Left colon (tissue), 2 donors: ENCODE measurements at places on chromosomes 5 and 9.
A peak's percentile ranks its signal among the peaks of the same experiment; 100 is the strongest.

- peak; percentile 60 for DNase-seq
Measured at GRCh38 chr9:19201899-19202891, 28.3 kb upstream of the DENND4C start.

DNA sequence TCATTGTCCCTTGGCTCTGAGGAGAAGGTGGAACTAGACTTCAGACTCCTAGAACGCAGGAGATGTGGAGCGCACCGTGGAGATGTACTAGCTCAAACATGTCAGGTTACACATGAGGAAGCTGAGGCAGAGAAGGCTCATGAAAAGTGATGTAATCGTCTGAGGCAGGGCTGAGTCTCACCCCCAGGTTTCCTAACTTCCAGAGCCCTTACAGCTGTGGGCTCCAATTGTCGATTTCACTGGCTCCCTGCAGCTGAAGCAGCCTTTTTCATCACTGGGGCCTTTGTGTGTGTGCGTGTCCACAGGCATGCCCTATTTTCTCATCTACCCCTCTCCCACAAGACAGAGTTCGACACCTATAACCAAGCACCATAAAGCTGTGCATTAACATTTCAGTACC lies 370.6 kb downstream of the NTRK2 start:
- no peak for DNase-seq

DNA sequence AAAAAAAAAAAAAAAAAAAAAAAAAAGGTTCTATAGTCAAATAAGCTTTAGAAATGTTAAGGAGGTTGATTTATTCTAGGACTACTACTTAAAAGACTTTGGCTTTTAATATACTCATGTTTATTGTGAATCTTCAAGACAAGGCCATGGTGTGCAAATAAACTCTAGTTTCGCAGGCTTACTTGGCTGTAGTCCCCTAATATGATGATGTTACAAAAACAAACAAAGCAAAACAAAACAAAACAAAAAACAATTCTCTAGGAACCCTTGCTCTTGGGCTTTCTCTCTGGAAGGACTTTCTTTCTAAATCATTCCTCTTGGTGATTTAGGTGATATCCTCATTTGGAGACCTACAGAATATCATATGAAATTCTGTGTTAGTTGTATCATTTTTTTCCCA lies 172.0 kb downstream of the GDNF start:
- no peak for DNase-seq

DNA sequence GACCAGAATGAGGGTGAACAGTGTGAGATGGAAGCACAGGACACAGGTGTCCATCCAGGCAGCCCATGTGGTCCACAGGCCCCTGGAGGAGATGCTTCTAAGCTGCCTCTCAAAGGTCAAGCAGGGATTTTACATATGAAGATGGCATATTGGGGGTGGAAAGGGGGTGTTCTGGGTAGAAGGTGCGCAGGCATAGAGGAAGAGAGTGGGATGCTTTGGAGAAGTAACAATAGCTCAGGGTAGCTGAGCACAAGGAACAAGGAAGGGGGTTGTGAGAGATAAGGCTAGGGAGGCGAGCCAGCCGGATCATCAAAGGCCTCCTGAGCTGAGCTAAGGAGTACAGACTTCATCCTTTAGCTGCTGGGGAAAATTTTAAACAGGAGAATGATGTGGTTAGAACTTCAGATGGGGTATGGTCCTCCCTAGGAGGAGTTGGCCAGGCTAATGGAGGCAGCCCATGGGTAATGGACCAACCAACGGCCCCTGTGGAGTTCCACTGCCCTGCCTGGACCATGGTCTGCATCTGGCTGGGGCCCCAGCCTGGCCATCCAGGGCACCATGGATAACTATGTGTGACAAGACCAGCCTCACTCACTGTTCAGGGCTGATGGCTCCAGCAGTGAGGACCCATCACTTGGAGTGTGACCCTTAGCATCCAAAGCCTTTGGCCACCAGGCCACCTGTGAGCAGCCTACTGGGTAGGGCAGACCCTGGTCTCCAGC lies 86.8 kb upstream of the TBC1D2 start:
- no peak for DNase-seq

DNA sequence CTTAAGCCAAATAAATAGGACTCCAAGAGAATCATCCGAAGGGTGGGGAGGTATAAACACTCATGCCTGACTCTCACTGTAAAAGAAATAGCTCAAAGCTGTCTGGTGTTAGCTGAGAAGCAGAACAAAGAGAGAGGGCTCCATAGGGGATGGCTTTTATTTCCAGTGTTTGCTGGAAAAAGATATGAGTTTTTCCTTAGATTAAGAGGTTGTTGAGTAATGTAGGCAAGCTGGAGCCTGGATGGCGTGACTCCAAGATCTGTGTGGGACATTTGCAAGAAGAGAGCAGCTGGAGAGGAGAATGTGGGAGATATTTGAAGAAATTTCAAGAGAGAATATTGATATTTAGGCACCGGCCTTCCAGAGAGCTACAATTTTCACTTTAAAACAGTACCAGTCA lies 793.7 kb upstream of the RGMB start:
- DNase-seq: no peak

DNA sequence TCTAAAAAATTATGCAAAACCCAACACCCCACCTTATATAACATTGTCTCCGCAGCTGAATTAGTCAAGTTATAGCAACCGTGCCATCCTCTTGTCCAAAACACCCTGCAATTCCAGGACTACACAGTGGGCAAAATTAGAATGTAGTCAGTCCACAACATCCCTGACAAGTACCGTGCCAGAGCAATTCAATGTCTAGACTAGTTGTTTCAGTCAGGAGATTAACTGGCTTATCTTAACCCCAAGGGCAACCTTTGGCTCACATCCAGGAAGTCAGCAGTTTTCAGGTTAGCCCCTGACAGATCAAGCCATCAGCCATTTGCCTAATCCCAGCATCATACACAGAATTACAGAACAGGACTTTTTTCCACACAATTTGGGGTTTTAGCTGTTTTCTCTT lies 240.8 kb upstream of the TMEM161B start:
- no peak for DNase-seq

DNA sequence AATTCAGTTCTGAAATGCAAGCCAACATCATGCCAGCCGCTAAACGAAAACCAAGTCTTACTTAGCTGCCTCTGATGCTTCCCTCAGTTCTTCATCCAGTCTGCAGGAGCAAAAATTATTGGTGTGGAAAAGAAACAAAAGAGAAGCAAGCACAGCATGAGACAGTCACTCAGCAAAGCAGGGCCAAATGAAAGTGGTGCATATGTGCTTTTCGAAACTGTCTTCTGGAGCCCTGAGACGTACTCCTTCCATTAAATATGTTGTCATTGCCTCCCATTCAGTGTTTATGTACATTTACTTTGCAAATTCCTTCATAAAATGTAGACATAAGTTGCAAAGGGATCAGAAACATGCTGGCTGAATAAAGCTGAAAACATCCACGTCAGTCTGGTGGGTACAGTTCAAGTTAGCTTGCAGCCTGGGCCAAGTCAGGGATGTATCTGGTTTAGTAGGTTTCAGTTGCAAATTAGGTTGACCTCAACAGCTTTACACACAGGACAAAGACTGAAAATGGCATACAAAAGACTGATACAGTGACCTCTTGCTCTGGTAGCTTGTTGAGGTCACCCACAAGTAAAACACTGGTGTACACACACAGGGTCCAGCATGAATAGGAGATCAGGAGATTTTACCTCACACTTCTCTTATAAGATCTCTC lies 139.7 kb upstream of the PCA3 start:
- no peak for DNase-seq

- no peak for DNase-seq
Measured at GRCh38 chr5:93511445-93511844, 69.6 kb downstream of the NR2F1-AS1 start.

- no peak for DNase-seq
Measured at GRCh38 chr9:75130621-75131230, 42.4 kb downstream of the OSTF1 start.

DNA sequence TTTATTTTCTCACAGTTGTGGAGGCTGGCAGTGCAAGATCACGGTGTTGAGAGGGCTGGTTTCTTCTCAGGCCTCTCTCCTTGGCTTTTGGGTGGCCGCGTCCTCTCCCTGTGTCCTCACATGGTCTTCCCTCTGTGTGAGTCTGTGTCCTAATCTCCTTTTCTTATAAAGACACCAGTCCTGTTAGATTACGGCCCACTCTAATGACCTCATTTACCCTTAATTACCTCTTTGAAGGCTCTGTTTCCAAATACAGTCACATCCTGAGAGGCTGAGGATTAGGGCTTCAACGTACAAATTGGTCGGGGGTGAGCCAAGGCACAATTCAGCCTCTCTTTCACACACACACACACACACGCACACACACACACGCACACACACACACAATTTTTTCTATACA lies 73.0 kb downstream of the UGCG start:
- DNase-seq: no peak

GRCh38 chr5:170484847-170485615 lies 18.8 kb upstream of the KCNIP1 start:
- no peak for DNase-seq

DNA sequence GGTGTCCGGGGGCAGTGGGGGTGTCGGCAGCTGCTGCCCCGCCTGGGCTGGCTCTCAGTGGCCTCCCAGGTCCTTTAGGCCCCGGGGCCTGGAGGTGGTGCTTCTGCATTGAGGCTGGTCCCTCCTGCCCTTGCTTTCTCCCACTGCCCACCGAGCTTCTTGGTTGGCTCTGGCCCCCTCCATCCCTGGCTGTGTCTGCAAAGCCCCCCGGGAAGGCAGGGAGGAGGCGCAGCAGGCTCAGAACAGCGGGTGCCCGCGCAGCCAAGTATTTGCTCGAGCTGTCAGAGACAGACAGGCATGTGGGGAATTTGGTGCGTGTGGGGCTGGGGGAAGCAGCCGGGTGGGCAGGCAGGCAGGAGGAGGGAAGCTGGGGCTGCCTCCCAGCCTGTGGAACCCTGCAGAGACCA lies 11.5 kb downstream of the CXXC5 start:
- DNase-seq: no peak

DNA sequence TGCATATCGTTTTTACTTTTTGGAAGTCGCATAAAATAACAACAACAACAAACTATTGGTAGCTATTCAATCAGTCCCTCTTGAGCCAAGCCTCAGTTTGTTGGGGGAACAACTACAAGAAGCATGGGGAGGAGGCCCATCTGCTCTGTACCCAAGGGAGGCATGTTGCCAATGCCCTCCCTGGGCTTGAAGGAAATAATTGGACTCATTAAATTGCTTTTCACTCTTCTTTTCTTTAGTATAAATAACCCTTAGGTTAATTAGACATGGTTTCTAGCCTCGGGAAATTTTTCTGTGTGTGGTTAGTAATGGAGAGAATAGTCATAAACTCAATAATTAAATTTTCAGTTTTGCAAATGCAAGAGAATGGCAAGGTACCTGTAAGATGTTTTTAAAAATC lies 500.7 kb downstream of the TLE4 start:
- no peak for DNase-seq

GRCh38 chr9:100351508-100351907 lies 1.2 kb downstream of the TEX10 start:
- no peak for DNase-seq

DNA sequence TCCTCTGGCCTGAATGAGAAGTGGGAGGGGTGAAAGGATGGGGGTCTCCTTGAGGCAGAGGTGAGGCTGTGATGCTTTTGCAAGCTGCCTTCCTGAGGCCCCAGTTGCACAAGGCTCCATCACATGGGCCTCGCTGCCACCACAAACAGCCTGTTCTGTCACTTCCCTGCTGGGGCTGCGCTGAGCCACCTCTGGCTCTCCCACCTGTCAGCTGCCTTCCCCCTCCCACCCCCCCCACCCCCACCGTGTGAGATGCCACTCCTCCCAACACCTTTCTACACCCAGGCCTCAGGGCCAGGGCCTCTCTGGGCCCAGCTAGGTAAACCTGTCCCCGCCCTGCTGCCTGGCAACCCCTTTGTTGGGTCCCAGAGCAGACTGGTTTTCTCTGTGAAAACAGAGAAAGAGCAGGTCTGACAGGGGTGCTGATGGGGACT lies 4.5 kb upstream of the PDLIM4 start:
- DNase-seq: no peak

GRCh38 chr5:39639618-39640089 lies 214.9 kb upstream of the DAB2 start:
- DNase-seq: no peak

DNA sequence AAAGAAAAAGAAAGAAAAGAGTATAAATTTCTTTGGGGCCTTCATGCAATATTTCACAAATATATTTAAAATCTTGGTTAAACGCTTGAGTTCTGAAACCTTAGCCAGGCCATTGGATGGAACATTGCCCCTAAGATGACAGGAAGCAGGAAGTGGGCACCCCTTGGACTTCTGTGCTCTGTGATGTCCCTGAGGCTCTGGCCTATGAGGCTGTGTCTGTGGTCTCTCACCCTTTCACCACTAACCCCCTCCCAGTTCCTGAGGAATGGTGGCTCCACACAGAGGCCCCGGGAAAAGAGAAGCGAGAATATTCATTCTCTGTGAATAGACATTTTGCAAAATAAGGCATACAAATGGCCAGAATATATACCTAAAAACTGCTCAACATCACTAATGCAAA lies 320.5 kb upstream of the PANK3 start:
- DNase-seq: no peak

DNA sequence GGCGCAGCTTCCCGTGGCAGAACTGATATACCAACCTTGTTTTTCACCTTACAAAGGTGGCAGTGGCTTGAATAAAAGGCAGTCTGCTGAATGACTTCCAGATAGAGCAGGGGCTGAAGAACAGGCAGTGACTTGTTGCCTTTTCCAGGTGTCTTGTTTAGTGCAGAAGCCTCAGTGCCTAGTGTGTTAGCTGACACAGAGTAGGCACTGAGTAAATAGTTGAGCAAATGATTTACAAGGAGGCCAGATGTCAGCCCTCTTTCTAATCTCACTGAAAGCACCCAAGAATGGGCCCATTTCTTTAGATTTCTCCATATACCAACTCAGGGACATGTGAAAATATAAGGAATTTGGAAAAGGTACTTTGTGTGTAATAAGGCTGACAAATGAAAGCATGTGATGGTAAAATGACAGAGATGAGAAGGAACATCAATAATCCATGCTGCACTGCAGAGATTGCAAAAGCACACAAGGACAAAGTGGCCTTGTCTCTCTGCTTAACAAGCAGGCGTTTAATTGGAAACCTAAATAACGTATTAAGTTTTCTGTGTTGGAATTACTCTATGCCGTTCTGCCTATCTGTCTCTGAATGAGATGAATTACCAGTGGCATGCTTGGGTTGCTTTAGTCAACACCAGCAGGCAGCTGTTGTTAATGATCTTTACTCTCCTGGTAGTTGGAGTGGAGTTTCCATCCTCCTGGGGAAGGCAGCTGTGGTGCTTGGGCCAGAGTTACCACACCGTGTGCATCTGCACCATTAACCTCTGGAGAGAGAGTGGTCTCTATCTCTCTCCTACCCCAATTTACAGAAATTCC lies 360.1 kb upstream of the C9orf72 start:
- no peak for DNase-seq

DNA sequence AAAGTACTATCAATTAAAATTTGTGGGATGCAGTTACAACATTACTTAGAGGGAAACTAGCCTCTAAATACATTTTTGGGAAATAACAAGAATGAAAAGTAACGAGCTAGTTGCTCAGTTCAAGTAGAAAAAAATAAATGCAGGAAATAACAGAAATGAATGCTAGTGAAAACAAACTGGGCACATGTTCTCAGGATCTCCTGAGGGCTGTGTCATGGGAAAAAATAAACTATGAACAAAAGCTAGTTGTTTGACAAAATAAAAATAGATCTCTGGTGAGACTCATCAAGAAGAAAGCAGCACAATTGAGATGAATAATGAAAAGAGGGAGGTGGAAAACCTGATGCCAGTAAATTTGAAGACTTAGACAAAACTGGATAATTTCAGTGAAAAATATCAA lies 16.3 kb downstream of the IDNK start:
- DNase-seq: no peak
